ENCODE measurements at places on chromosomes 7 and 10.

DNA sequence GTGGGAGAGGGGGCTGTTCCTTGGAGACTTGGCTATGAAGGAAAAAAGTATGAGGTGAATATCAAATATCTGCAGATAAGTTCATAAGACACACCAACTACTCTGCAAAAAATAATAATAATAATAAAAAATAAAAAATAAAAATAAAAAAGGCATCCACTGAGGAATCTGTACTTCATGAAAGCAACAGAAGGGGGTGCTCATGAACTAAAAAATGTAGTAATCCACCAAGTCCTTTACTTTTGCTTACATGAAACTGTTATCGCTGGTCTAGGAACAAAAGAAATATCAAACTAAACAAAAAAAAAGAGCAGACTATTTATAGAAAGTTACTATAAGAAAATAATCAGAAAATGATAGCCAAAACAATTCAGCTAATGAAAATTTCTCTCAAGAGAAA lies 579.0 kb downstream of the PHTF2 start:
- DNase-seq, result no peak

DNA sequence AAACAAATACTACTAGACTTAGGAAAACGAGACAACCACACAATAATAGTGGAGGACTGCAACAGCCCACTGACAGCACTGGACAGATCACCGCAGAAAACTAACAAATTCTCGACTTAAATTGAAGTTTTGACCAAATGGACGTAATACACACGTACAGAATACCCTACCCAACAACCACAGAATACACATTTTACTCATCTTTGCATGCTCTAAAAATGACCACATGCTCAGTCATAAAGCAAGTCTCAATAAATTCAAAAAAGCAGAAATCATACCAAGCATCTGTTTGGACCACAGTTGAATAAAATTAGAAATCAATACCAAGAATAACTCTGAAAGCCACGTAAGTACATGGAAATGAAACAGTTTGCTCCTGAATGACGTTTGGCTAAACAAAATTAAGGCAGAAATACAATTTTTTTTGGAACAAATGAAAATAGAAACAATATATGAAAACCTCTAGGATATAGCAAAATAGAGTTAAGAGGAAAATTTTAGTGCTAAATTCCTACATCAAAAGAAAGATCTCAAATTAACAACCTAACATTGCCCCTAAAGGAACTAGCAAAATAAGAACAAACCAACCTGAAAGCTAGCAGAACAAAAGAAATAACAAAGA lies 30.6 kb downstream of the MAPK8 start:
- no peak for DNase-seq

- no peak for DNase-seq
Observed at GRCh38 chr10:116073510-116073909, 199.5 kb downstream of the GFRA1 start.

GRCh38 chr7:151513133-151513532 lies 6.6 kb downstream of the RHEB start:
- no peak for DNase-seq

- DNase-seq, result no peak
Observed at GRCh38 chr10:129711291-129711690, 244.2 kb downstream of the MGMT start.

DNA sequence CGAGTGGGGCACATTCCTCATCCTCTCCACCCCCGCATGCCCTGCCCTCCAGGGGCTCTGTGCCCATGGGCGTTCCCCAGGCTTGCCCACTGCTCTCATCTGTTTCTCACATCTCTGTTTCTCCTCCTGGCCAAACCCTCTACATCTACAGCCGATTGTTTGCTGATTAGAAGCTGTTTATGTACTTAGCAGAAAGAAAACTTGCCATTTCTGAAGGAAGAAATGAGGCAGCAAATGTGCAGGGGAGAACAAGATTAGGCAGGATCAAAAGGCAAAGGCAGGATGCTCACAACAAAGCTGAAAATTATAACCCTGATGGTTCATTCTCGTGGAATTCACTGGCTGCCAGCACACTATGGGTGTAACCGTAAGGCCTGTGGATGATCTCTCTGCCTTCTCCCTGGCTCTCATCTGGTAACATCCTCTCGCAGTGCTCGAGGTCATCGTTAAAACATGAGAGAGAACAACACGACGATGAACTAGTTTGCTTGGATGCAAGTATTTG lies 111.6 kb upstream of the KLF14 start:
- no peak for DNase-seq
